Activated naive CD4-positive, alpha-beta T cell (primary cell): ENCODE measurements at places on chromosomes 12 and 14.

- no peak for DNase-seq
Measured at GRCh38 chr12:122958198-122958888, 7.9 kb downstream of the ABCB9 start.

- no peak for DNase-seq
Measured at GRCh38 chr12:104698871-104699270, 242.1 kb downstream of the CHST11 start.

- no peak for DNase-seq
Measured at GRCh38 chr14:35632271-35632670, 98.3 kb downstream of the INSM2 start.

DNA sequence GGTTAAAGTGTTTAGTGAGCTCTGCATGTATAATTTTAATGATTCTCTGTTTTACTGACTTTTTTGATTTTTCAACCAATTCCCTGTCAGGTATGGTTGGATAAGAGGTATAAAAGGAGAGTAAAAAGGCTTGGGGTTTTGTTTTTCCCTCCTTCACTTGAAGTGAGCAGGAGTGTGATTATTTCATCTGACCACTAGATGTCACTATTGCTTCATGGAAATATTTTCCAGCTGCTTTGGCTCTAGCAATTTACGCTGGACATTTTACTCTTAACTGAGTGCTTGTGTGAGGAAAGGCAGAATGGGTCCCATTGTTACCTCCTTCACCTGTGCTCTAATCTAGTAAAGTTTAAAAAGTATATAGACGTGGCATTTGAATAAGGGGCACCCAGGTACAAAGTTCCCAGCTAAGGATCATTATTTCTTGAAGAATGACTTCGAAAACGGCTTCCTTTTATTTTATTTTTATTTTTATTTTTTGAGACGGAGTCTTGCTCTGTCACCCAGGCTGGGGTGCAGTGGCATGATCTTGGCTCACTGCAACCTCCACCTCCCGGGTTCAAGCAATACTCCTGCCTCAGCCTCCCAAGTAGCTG, 66.5 kb downstream of the TBC1D30 start:
- DNase-seq, result no peak

- no peak for DNase-seq
Measured at GRCh38 chr12:9127936-9128663, 12.4 kb upstream of the A2M start.

GRCh38 chr14:92412912-92413311, 89.9 kb downstream of the SLC24A4 start:
- DNase-seq, result no peak

- DNase-seq, result no peak
Measured at GRCh38 chr12:83541446-83541845, 854.7 kb downstream of the TMTC2 start.

DNA sequence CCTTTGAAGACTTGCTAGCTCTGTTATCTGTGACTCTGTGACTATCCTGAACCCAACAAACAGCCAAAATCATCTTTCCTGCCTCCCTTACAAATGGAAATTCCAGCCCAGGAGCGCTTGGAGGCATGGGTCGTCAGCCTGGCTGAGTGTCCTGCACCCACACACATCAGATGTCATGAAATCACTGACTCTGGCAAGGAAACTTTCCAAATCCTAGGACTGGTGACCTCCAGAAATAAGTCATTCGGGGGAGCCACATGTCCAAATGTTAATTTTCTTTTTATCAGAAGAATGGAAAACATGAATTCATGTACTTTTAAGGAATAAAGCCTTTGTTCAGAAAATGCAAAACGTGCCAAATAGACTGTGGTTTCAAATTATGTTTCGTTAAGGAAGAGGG, 96.3 kb upstream of the EVL start:
- no peak for DNase-seq

DNA sequence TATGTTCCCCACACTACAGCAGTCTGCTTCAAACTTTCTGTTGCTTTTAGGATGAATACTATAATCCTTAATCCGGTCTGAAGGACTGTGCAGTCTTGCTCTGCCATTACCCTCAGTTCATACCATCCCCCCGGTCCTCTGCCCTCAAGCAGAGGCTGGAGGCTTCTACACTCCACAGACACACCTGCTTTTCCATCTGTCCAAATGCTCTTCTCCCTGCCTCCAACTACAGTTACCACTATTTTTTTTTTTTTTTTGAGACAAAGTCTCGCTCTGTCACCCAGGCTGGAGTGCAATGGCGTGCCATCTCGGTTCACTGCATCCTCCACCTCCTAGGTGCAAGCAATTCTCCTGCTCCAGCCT, 19.3 kb upstream of the KCNH3 start:
- DNase-seq, result no peak

DNA sequence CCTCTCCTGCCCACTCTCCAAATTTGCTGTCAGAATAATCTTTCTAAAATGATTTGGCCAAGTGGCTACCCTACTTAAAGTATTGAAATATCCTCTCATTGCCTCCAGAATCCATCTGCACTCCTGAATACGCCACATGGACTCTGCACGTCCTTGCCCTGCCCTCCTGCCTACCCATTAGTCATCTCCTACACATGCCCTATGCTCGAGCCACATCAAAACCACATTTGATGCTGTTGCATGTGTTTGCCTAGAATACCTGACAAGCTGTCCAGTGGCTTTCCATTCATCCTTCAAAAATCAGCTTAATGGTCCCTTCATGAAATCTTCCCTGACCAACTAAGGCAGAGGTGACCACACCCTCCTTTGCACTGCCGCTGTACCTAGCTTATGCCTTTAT, 17.0 kb downstream of the VCPKMT start:
- no peak for DNase-seq

- peak; percentile 79 for DNase-seq
Measured at GRCh38 chr12:26832822-26833742, at the start of gene ITPR2. TSS of gene ITPR2 (minus strand) at chr12:26833194. CDS start at chr12:26832781, 413 bp downstream.

GRCh38 chr12:55733021-55733555, 4.3 kb upstream of the CD63 start:
- no peak for DNase-seq

GRCh38 chr14:96161636-96162035, 43.0 kb upstream of the BDKRB2 start:
- no peak for DNase-seq

DNA sequence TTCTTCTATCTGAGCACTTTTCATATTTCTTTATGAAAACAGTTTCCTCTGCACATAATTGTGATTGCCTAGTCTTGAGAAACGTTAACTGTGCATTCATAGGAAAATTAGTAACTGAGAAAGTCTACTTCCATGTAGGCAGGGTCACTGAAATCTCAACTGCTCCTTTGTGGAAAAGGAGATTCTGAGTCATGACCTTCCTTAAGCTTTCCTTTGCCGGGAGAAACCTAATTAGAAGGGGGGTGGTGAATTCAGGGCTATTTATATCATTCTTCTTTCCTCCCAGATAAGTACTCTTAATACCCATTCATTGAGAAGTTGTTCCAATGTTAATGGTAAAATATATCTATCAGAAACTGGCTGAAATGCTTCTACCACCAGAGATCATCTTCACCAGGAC, 751.0 kb upstream of the TMEM132C start:
- no peak for DNase-seq

DNA sequence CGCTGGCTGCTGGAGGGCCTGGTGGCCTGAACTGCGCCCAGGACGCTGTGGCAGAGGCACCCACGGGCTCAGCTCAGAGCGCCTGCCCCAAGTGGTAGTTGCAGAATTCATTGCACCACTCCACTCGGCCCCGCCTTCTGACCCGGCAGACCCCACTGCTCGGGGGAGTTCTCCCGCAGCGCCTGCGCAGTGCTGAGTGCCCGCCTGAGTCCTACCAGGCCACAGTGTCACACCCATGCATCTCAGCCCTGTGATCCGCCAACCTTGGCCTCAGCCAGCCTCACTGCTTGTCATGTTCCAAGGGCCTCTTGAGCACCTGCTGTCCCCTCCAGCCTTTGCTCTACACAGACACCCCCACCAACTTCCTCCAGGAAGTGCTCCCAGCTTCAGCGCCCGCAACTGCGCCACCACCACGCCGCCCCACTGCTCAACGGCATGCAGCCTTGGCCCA, 12.2 kb downstream of the DEGS2 start:
- DNase-seq, result peak; percentile 19

- no peak for DNase-seq
Measured at GRCh38 chr12:108254517-108255251, 84.4 kb downstream of the CMKLR1 start.

- DNase-seq, result no peak
Measured at GRCh38 chr12:89671469-89671868, 37.2 kb downstream of the ATP2B1 start.

DNA sequence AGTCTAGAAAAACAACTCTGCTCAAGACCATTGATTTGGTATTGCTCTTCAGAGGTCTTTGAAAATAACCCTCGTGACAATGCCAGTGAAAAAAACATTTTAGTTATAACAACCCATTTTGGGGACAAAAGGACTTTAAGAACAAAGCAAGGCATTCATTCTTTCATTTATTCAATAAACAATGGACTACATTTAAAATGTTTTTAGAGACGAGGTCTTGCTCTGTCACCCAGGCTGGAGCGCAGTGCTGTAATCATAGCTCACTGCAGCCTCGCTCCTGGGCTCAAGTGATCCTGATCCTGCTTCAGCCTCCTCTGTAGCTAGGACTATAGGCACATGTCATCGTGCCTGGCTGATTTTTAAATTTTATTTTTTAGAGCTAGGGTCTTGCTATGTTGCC, 7.7 kb upstream of the KICS2 start:
- no peak for DNase-seq

- DNase-seq, result no peak
Measured at GRCh38 chr12:56188778-56189098, 545 bp downstream of the SMARCC2 start.

- DNase-seq, result no peak
Measured at GRCh38 chr12:96743606-96744005, 163.5 kb upstream of the NEDD1 start.

DNA sequence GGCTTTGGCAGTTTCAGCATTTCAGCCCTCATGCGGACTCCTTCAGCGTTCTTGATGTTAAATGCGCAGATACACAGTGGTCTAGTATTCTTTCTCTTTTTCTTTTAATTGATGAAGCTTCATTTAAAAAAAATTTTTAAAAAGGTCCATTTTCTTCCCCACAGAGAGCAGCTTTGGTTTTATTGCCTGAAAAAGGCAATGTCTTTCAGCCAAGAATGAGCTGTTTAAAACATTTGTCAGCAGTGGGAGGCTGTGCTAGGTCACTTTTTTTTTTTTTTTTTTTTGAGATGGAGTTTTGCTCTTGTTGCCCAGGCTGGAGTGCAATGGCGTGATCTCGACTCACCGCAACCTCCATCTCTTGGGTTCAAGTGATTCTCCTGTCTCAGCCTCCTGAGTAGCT, 13.5 kb downstream of the KMT5A start:
- no peak for DNase-seq

DNA sequence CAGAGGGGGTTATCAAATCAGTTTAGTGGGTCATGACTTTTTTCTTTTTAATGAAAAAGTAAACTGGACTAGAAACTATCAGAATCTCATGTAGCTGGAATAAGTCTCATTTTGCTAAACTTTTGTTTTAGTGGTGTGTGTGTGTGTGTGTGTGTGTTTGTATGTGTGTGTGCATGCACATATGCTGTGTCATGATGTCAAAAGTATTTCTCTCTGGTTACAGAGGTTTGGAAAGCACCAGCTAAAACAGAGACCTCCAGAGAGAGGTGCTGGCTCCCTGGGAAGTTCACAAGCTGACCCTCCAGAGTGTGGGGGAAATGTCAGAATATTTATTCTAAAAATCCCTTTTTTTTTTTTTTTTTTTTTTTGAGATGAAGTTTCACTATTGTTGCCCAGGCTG, 114.7 kb downstream of the LGMN start:
- no peak for DNase-seq

DNA sequence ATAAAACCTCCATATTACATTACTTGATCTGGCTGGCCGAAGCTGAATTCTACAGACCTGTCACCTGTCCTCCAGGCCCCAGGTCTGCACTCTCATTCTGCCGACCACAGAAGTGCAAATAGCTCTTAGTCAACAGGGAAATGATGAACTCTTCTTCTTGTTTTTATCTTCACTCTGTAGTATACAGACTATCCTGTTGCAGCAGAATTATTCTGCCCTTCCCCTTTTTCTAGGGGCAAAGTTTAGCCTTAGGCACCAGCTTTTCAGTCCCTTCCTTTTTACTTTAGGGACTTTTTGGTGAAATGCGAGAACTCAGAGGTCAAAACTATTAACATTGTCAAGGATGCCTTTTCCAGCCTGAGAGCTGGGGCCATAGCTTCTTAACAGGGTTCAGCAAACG, 229.6 kb upstream of the EGLN3 start:
- no peak for DNase-seq
